ENCODE measurements at places on chromosomes 1 and 21.

GRCh38 chr1:109932679-109933078 lies 22.0 kb downstream of the CSF1 start:
- DNase-seq: no peak

DNA sequence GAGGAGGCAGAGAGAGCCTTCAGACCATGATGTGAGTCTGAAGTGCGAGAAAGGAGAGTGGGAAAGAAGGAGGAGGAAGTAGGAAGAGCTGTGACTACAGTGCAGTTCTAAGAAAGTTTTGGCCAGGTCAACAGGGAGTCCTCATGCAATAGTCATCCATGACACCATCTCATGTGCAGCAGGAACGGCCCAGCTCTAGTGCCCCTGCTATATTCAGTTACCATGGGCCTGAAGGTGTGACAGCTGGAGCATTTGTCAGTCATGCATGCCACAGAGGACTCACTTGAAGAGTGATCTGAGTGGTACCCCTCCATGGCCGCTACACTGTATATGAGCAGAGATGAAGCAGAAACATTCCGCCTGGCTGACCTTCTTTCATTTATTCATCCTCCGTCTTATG lies 77.9 kb downstream of the OMA1 start:
- DNase-seq: no peak

DNA sequence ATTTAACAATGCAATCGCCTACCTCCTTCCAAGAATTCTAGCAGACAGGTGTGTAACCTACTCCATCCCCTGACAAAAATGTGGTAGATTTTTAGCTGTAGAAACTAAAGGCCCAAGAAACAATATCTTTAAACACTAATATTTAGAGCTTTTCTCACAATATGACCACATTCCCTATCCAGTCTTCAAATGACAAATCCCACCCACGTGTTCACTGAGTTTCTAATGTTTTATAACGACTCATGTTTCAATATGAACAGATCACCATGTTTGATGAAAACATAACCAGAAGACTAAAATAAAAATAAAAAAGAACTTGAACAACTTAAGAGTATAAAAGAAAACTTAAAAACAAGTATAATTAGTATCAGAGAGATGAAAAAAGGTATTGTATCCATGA lies 24.6 kb downstream of the RSBN1 start:
- DNase-seq: no peak

DNA sequence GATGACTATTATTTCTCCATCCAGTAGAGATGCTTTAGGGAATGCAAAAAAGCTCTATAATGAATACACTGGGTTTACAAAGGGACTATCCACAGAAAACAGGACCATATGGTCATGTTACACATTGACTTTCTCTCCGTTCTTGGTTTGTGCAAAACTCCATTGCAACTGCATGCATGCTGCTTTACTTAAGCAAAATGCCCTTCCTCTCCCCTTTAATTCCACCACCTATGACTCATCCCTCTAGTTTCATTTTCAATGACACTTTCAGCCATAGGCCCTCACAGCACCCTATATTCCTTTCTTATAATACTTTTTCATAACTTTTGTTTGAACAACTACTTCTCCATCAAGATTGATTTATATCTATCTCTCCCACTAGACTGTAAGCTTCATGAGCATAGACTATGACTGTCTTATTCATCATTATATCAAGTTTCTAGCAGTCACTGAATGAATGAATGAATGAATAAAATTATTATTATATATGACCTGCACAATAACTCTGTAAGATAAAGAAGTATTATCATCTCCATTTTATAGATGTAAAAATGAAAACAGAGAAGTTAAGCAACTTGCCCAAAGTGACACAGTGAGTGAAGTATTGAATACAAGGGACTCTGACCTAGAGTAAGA lies 248.9 kb downstream of the PLPP3 start:
- DNase-seq: peak; percentile 71

DNA sequence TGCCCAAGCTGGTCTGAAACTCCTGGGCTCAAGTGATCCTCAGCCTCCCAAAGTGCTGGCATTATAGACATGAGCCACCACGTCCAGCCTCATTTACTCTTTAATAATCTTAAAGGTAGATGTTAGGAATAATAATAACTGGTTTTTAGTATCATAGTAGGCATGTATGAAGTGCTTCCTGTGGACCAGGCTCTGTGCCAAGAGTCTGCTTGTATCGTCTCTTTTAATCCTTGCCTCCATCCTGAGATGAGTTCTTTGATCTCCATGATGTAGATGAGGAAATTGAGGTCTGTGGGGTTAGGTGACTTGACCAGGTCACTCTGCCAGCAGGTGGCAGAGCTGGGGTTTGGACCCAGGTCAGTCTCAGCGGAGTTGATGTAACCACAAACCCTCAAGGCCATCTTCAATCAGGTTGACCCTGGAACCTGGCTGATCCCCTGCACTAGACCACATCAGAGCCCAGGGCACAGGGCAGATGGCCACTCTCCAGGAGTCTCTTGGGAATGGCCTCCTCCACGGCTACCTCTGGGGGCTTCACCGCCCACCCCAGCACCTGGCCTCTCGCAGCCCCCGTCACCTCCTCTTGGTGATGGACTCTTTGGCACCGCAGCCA lies 11.3 kb downstream of the EFHD2 start:
- no peak for DNase-seq

- no peak for DNase-seq
These were observed 6.9 kb upstream of the IL22RA1 start for GRCh38 chr1:24149866-24150233.

GRCh38 chr1:231606712-231607111 lies 19.9 kb upstream of the DISC1 start:
- DNase-seq: no peak

GRCh38 chr21:43658769-43659135 lies 536 bp downstream of the HSF2BP start:
- DNase-seq: no peak

DNA sequence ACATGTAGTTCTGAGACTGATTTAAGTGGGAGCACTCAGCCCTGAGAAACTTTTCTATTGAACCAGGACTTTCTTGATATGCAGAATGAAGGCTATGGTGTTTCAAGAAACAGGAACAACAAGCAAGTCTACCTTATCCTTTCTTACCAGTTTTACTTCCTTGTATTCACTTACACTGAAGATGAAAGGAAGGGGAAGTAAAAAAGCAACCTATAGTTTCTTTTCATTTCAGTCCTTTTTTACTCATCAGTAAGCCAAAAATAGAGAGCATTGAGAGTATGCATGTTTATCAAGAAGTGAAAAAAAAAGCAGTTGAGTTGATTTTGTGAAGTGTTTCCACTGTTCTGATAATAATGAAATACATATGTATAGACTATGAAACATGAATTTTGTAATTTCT lies 1010.3 kb downstream of the AMY1C start:
- peak; percentile 59 for DNase-seq

Data from GM12865 (cell line).